ENCODE measurements at places on chromosomes 4 and X.

DNA sequence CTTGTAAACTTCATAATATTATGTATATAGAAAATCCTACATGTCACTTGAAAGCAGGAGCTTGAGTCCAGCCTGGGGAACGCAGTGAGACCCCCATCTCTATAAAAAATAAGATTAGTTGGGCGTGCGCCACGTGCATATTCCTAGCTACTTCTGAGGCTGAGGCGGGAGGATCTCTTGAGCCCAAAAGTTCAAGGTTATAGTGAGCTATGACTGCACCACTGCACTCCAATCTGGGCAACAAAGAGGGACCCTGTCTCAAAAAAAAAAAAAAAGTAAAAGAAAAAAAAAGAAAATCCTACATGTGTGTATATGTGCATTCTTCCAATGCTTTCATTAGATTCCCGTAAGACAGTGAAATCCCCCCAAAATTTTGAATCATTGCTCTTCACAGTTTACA, 1.7 kb downstream of the SEC31A start:
- DNase-seq = no peak

DNA sequence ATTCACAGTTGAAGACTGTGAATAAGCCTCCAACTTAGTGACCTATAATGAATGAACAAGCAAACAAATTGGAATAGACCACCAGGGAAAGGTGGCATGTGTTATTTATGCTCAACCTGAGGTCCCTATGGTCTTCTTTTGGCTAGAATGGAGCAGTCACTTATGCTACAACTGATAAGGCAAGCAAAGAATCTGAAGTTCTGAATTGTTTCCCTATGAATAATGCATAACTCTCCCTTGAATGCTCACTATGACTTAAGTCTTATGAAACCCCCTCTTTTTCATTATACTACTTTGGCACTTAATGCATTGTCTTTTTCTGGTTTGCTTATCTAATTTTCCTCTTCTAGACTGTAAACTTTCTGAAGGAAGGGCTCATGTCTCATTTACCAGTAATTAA, 2.6 kb downstream of the GIMD1 start:
- no peak for DNase-seq

- no peak for DNase-seq
These were observed 33.9 kb downstream of the TMPRSS11A start for GRCh38 chr4:67929426-67929825.

DNA sequence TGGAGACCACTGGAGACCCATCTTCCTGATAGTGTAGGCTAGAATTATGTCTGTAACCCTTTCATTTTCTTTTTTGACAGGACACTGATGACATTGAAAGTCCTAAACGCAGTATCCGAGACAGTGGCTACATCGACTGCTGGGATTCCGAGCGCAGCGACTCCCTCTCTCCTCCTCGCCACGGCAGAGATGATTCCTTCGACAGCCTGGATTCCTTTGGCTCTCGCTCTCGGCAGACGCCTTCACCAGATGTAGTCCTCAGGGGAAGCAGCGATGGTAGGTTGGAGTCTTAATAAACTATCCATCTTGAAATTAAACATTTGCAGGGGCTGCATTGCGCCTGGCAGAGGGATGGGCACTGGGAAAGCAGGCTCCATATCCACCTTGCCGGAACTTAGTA, 75.4 kb downstream of the LIMCH1 start:
- DNase-seq = no peak

GRCh38 chr4:119810001-119810400, 181.4 kb upstream of the PDE5A start:
- no peak for DNase-seq

GRCh38 chr4:11424000-11424399, 4.7 kb downstream of the HS3ST1 start:
- DNase-seq = no peak

- DNase-seq = no peak
These were observed 82.3 kb upstream of the HUWE1 start for GRCh38 chrX:53768865-53769264.

DNA sequence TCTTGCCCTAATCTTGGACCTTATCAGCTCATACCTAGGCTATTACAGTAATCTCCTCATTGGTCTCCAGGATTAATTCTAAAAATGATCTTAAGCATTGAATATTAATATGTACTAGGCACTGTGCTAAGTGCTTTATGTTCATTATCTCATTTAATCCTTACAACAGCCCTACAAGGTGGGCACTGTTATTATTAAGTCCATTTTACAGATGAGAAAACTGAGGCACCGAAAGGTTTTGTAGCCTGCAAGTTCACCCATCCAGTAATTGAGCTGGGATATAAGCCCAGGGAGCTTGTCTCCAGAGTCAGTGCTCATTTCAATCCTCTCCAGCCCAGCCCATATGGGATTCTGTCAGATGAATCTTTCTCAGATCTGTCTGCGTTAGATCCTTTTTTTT, 20.8 kb downstream of the SLC25A43 start:
- no peak for DNase-seq

DNA sequence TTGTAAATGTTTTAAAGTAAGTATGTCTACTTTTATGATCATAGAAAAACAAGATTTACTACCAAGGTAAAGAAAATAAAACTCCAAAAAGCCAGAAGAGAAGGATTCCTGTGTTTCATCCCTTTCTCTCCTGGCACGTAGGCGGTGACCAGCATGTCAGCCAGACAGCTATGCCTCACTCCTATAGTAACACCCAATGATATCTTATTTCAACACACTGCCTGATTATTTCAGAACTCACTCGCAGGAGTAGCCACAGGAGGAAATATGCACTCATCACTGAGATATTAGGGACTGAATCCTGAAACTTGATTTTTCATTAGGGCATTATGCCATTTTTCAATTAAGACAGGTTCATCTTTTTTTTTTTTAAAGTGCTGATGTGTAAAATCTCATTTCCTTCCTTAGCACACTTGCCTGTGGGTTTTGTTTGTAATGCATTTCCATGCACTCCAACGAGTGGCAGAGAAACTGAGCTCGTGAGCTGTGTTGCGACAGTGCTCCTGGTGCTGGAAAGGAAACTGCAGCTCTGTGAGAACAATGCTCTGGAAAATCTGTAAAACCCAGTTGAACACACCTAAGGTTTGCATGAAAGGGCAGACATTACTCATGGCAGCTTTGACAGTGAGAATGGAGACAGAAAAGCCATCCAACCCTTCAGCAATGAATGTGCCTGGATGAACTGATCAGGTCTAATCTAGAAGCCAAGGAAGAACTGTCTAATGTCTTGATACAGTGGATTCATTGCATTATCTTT, 18.2 kb downstream of the RAI2 start:
- DNase-seq = no peak

- no peak for DNase-seq
These were observed 39.7 kb upstream of the DCLK2 start for GRCh38 chr4:150038335-150039076.

Measured in stimulated activated naive CD8-positive, alpha-beta T cell treated with anti-CD3 and anti-CD28 coated beads, Interleukin-15, amount 100 ng/mL, for 72 hours (primary cell).